ENCODE measurements at places on chromosomes 5 and 9.

GRCh38 chr5:128597156-128597555 lies 59.1 kb upstream of the FBN2 start:
- DNase-seq, result no peak

- no peak for DNase-seq
Measured at GRCh38 chr5:118139361-118139760, 849.0 kb downstream of the DTWD2 start.

- DNase-seq, result no peak
Measured at GRCh38 chr9:119126040-119126439, 243.2 kb downstream of the BRINP1 start.

- no peak for DNase-seq
Measured at GRCh38 chr5:171397190-171397589, 9.5 kb downstream of the NPM1 start.

DNA sequence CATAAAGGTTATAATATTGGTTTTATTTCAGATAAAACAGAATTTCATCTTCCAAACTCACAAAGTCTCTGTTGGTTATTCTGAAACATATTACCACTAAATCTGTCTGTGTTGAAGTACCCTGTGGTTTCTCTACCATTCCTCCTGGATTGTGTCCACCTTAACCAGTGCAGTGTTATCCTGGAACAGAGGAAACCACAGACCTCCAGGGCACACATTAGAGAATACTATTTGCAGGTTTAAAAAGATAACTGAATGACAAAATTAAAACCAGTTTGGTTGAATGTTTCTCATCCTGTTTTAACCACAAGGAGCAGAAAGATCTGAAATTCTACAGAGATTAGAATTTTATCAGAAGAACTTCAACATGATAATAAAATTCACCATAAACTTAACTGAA lies 251.8 kb downstream of the CWC27 start:
- DNase-seq, result no peak

DNA sequence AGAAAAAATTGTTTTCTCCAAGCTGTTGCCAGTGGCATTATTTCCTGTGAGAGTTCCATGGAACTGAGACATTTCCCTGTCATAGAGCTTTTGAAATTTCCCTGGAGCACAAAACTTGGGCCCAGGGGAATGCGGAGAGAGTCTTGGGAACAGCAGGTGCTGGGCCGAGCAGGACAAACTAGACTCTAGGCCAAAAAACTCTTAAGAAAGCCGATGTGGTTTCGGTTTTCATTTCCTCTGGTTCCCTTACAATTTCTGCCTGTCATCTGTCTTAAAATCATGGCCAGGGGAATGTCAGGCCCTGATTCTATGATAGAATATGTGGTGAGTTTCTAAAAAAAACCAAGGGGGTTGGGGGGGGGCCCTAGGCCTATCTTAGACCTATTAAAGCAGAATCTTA lies 4.6 kb downstream of the SLC35A4 start:
- DNase-seq, result no peak

- DNase-seq, result no peak
Measured at GRCh38 chr9:131411719-131412681, 18.1 kb downstream of the PRRC2B start.

- DNase-seq, result no peak
Measured at GRCh38 chr5:57683036-57683630, 200.5 kb upstream of the ACTBL2 start.

DNA sequence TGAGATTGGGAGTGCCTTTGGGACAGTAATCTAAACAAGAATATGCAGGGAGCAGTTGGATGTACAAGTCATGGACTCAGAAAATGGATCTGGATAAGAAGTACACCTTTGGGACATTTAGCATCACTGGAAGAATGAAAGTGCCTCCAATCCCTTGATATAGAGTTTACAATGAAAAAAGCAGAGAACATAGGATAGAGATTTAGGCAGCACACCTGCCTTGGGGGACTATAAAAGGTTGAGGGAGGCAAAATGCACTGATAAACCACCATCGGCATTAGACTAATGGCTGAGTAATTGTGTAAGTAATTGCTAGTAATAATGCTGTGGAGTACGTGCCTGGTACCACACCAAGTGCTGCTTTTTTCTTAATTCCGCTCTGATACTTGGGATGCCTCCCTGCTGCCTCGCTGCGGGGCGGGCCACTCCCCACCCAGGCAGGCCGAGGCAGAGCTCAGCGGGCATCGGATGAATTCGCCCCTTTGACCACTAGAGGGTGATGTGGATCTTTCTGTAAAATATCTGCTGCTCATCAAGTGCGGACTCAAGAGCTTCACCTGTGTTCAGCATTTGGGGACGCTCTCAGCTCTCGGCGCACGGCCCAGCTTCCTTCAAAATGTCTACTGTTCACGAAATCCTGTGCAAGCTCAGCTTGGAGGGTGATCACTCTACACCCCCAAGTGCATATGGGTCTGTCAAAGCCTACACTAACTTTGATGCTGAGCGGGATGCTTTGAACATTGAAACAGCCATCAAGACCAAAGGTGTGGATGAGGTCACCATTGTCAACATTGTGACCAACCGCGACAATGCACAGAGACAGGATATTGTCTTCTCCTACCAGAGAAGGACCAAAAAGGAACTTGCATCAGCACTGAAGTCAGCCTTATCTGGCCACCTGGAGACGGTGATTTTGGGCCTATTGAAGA lies 99.9 kb downstream of the ANKRD18B start:
- DNase-seq, result peak; percentile 44

- DNase-seq, result no peak
Measured at GRCh38 chr5:40781843-40782409, 16.2 kb downstream of the PRKAA1 start.

- no peak for DNase-seq
Measured at GRCh38 chr9:131103024-131103423, 6.7 kb downstream of the AIF1L start.

DNA sequence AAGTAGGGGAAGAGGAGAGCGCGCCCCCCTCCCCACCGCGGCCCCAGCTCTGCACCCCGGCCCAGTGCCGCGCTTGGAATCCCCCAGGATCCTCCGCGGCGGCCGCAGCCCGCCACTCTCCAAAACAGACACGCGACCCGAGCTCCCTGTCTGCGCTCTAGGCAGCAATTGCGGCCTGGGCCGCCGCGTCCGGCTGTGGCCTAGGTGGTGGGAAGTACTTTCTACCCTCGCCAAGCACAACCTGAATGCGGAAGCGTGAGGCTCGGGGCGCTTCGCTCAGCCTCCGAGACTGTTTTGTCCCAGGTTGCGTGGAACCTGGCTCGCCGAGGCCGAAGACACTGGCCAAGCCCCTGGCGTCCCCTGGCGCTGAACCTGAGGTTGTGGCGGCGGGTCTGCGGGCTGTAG lies 3.3 kb upstream of the FOXB2 start:
- no peak for DNase-seq

GRCh38 chr5:31726952-31727351 lies 88.0 kb downstream of the PDZD2 start:
- DNase-seq, result no peak

DNA sequence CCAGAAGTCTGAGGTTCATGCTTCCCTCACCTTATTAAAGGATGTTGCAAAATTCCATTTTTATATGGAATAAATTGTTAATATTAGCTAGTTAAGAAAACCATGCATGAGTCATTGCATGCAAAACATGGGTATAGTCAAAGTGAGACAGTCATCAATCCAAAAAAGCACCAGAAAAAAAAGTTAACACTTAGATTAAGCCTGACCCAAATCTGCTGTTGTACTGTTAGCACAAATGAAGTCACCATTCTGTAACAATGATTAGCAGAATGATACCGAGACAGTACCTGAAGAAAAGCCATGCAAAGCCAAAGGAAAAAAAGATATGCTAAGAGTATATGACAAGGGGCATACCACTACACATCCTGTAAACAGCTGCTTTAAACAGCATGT lies 49.5 kb downstream of the PKD2L2 start:
- no peak for DNase-seq

GRCh38 chr5:80931411-80931810 lies 28.8 kb upstream of the RASGRF2 start:
- no peak for DNase-seq
